ENCODE measurements at places on chromosomes 11 and 22.

DNA sequence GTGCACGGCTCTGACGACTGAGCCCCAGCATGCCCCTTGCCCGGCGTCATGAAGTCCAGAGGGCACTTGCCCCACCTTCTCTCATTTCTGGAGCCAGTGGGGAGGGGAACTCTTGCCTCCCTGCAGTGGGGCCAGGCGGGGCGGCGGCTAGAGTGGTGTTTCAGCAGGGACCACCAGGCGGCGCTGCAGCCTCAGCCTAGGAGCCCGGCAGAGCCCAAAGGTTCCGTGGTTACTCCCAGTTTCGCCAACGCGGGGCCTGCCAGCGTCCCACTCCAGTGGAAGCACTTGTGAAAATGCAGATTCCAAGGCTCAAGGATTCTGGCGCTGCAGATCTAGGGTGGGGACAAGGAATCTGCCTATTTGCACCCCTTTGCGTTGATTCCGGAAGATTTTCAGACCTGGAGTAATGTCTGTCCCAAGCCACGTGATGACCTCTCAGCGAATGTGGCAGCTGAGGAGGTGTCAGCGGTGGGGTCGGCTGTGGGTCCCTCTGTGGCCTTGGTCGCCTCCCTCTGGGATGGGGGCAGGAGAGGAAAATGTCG, 55.7 kb downstream of the CD82 start:
- H3K36me3 ChIP-seq = peaks cover 6% of the 10 kb centered on the region
- peaks cover 6% of the 10 kb centered on the region for H3K4me1 ChIP-seq
- no peak overlapping the region for H3K4me3 ChIP-seq
- no peak overlapping the region for H3K27ac ChIP-seq
- peak; percentile 48 for DNase-seq

DNA sequence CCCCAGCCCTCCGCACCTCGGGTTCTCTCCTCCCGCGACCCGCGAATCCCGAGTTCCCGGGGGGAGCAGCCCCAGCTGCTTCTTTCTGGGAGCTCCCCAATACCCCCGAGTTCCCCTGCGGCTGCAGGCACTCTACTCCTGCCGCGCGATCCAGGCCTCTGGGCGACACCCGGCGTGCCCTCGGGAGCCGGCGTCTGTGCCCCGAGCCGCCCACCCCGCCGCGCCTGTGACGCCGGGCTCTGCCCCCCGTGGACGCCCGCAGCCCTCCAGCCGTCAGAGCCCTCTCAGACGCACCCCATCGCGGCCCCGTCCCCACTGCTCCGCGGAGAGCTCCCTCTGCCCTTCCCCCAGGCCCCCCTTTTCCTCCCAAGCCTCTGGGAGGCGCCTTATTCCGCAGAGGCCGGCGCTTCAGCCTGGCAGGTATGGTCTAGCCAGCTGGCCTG, 422 bp downstream of the GLB1L2 start:
- H3K4me3 ChIP-seq = peak overlapping the region; percentile 67
- no peaks in the 10 kb centered on the region for H3K27me3 ChIP-seq
- no peaks in the 10 kb centered on the region for H3K36me3 ChIP-seq
- no peak for DNase-seq

- H3K27ac ChIP-seq = no peak overlapping the region
- H3K4me1 ChIP-seq = no peaks in the 10 kb centered on the region
- H3K36me3 ChIP-seq = no peaks in the 10 kb centered on the region
- no peak for DNase-seq
Observed at GRCh38 chr11:92388380-92388779, 163.8 kb downstream of the FAT3 start.

- H3K36me3 ChIP-seq = no peaks in the 10 kb centered on the region
- DNase-seq = no peak
- no peak overlapping the region for H3K4me3 ChIP-seq
- H3K27ac ChIP-seq = no peak overlapping the region
- no peaks in the 10 kb centered on the region for H3K4me1 ChIP-seq
Observed at GRCh38 chr22:42773167-42773566, 52.5 kb upstream of the A4GALT start.
